Kidney epithelial cell (primary cell): ENCODE measurements at places on chromosomes 16 and 17. TPM values are rescaled to one million over a fixed set of nuclear protein-coding genes. Genes with fewer than 3 reads are reported as not detected.

GRCh38 chr17:38568845-38569510 lies 36.8 kb downstream of the SRCIN1 start:
- no peak for DNase-seq

DNA sequence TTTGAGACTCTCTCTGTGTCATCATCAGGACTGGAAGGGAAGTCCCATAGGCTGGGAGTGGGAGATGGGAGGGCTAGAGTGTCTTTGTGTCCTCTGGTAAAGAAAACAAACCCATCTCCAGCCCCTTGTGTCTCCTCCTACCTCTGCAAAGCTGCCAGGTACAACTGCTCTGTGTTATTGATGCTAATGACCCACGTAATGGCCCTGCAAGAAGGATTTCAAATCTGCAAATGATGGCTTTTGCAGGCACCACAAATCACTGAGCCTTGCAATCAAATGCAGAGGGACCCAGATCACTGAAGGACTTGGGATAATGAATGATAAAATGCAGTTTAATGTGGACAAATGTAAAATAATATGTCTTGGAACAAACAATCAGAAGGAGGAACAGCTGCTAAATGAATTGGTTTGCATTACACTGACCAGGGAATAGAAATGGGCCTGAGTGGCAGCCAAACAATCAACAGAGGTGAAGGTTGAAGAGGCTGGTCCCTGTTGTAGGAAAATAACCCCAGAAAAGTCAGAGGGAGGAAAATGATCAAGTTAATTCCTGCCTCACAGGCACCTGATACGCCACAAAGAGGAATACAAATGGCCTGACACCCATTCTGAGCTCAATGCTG lies 425.1 kb downstream of the UTP18 start:
- no peak for DNase-seq

The CPHXL gene
- not detected in 2 replicates for total RNA-seq

GRCh38 chr16:66849549-66849948 lies 5.3 kb downstream of the CA7 start:
- DNase-seq: no peak

GRCh38 chr16:12290165-12290564 lies 313.6 kb downstream of the SNX29 start:
- no peak for DNase-seq
